ENCODE measurements at places on chromosomes 12 and 14. TPM values are rescaled to one million over a fixed set of nuclear protein-coding genes. Genes with fewer than 3 reads are reported as not detected.

DNA sequence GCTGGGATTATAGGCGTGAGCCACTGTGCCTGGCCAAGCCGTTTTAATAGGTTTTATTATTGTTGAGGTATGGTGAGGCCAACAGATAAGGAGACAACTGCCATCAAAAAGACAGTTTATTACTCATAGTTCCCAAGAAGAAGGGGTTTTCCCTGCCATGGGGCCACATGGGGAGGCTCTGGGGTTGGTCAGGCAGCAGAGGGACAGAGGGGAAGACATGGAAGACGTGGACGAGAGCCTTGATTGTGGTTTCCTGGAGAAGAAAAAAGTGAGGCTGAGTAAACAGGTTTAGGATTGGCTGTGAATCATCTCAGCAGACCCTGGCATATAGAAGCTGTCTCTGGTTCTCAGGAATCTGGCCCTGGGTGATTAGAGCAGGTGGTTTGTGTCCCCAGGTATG, 69.9 kb downstream of the FOXN4 start:
- peaks cover 2% of the 10 kb centered on the region for H3K36me3 ChIP-seq
- no peaks in the 10 kb centered on the region for H3K4me1 ChIP-seq

DNA sequence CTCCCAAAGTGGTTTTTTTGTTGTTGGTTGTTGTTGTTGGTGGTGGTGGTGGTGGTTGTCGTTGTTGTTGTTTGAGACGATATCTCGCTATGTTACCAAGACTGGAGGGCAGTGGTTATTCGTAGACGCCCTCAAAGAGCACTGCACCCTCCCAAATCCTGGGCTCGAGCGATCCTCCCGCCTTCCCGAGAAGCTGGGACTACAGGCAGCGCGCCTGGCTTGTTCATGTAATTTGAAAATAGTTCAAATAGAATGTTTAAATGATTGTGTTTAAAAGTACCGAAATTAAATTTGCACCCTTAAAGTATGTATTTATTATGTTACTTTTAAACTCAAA, 439 bp upstream of the ANAPC5 start:
- H3K36me3 ChIP-seq: no peaks in the 10 kb centered on the region
- DNase-seq: no peak
- H3K4me1 ChIP-seq: peaks cover 3% of the 10 kb centered on the region

DNA sequence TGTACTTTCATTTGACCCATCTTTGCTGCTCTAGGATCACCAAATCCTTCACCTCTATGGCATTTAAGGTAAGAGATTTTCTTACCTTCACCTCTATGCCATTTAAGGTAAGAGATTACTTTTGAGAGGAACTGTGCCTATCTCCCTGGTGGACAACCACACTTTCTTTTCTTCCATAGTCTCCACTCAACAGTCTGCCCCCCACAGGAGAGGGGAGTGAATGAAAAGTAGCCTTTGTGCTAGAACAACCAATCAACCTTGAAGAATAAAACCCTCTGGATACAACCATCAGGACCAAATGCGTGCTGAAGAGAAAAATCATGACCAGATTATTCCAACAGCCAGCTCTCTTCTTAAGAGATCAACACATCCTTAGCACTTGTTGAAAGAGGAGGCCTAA, 258.6 kb upstream of the TMPO start:
- H3K36me3 ChIP-seq: no peaks in the 10 kb centered on the region
- H3K27ac ChIP-seq: no peak overlapping the region
- H3K4me1 ChIP-seq: no peaks in the 10 kb centered on the region
- no peak overlapping the region for H3K4me3 ChIP-seq

DNA sequence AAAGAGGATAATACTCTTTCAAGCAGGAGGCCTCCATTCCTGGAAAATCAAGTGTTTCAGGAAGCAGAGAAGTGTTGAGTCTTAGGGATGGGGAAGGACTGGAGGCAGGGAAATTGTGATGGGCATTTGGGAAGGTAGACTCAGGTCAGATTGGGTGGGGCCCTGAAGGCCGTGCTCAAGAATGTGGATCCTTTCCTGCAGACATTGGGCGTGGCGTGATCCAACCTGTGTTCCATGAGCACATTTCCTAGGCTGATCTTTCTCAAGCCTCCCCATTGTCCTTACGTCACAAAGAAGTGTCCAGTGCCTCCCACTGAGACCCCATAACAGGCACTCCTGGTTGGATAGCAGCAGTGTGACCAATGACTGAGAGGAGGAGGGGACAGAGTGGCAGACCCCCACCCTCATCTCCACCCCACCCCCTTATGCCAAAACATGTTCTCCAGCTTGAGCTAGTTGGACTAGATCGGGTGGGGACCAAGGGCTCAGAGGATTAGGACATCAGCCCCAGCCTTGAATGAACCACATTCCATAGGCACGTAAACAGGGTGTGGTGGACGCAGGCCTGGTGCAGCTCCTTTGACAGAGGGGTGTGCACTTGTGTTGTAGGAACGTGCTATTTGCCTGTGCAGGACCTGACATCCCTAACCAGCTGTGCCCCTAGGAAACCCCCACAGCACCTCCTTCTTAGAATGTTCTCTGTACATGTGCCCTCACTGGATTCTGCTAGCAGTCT, 76.8 kb downstream of the TTC9 start:
- no peaks in the 10 kb centered on the region for H3K36me3 ChIP-seq
- H3K27me3 ChIP-seq: peaks cover 5% of the 10 kb centered on the region
- no peak for DNase-seq
- H3K27ac ChIP-seq: no peak overlapping the region
- no peaks in the 10 kb centered on the region for H3K4me1 ChIP-seq
- no peak overlapping the region for H3K4me3 ChIP-seq

GRCh38 chr12:96104566-96104965, 69.2 kb upstream of the LTA4H start:
- no peak for DNase-seq
- no peak overlapping the region for H3K27ac ChIP-seq
- H3K4me3 ChIP-seq: no peak overlapping the region
- H3K36me3 ChIP-seq: no peaks in the 10 kb centered on the region
- H3K4me1 ChIP-seq: peaks cover 20% of the 10 kb centered on the region
- H3K27me3 ChIP-seq: no peaks in the 10 kb centered on the region

- peak overlapping the region; percentile 41 for H3K4me3 ChIP-seq
- DNase-seq: no peak
- H3K27ac ChIP-seq: peak overlapping the region; percentile 98
- H3K36me3 ChIP-seq: peaks cover 20% of the 10 kb centered on the region
- H3K27me3 ChIP-seq: no peaks in the 10 kb centered on the region
These were observed 10.8 kb downstream of the PITPNM2 start for GRCh38 chr12:123139926-123140675.

- no peak overlapping the region for H3K27ac ChIP-seq
- H3K27me3 ChIP-seq: no peaks in the 10 kb centered on the region
- H3K36me3 ChIP-seq: peaks cover 5% of the 10 kb centered on the region
- H3K4me3 ChIP-seq: no peak overlapping the region
- DNase-seq: peak; percentile 51
- no peaks in the 10 kb centered on the region for H3K4me1 ChIP-seq
These were observed 22.4 kb downstream of the RXYLT1 start for GRCh38 chr12:63802012-63802608.

CIDEB gene
- 8.1 TPM for total RNA-seq

RIMBP2 gene
- 0.47 TPM for total RNA-seq

CMTM5 gene
- total RNA-seq: 0.05 TPM

- DNase-seq: no peak
- H3K4me1 ChIP-seq: no peaks in the 10 kb centered on the region
- no peaks in the 10 kb centered on the region for H3K27me3 ChIP-seq
These were observed 4.7 kb upstream of the SLC2A13 start for GRCh38 chr12:40110586-40110985.

- DNase-seq: no peak
- H3K27me3 ChIP-seq: no peaks in the 10 kb centered on the region
- no peak overlapping the region for H3K27ac ChIP-seq
- no peaks in the 10 kb centered on the region for H3K36me3 ChIP-seq
- no peaks in the 10 kb centered on the region for H3K4me1 ChIP-seq
- no peak overlapping the region for H3K4me3 ChIP-seq
These were observed 97.6 kb downstream of the GARIN6 start for GRCh38 chr12:99745121-99745520.

ASIC1 gene
- 1.3 TPM for total RNA-seq

PRH2 gene
- 0.80 TPM for total RNA-seq

GRCh38 chr12:76032043-76032981, 736 bp upstream of the PHLDA1 start:
- no peak for DNase-seq
- peaks cover 59% of the 10 kb centered on the region for H3K27me3 ChIP-seq
- H3K36me3 ChIP-seq: no peaks in the 10 kb centered on the region
- H3K27ac ChIP-seq: peak overlapping the region; percentile 81
- H3K4me3 ChIP-seq: peak overlapping the region; percentile 56

C12orf56 gene
- 3.7 TPM for total RNA-seq

SYCP3 gene
- 0.76 TPM for total RNA-seq

- H3K36me3 ChIP-seq: no peaks in the 10 kb centered on the region
- DNase-seq: no peak
- peaks cover 2% of the 10 kb centered on the region for H3K4me1 ChIP-seq
These were observed 225 bp downstream of the CLEC2B start for GRCh38 chr12:9868951-9869306.

- no peak for DNase-seq
- H3K27me3 ChIP-seq: no peaks in the 10 kb centered on the region
- no peaks in the 10 kb centered on the region for H3K36me3 ChIP-seq
- no peak overlapping the region for H3K27ac ChIP-seq
These were observed 60.9 kb downstream of the EMP1 start for GRCh38 chr12:13257356-13257875.

DNA sequence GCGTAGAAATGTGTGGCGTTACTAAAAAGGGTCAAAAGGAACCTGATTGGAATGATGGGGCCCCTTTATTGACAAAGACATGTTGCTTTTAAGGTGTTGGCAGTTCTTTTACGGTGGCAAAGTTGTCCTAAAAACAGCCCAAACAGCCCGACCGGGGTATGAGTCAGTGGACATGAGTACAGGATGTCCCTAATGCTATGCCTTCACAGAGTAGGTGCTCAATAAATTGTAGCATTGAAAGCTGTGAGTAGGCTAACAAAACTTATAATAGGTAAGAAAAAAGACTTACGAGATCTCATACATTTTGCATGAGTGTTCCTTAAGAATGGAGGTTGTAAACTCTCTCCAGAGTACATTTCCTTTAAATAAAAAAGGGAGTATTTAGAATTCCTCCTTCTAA, 2.6 kb downstream of the ELK3 start:
- DNase-seq: no peak
- no peaks in the 10 kb centered on the region for H3K36me3 ChIP-seq
- H3K4me1 ChIP-seq: peaks cover 6% of the 10 kb centered on the region
- H3K27me3 ChIP-seq: no peaks in the 10 kb centered on the region
- H3K4me3 ChIP-seq: no peak overlapping the region

PMCH gene
- 0.47 TPM for total RNA-seq

SERPINA6 gene
- 0.33 TPM for total RNA-seq

DNA sequence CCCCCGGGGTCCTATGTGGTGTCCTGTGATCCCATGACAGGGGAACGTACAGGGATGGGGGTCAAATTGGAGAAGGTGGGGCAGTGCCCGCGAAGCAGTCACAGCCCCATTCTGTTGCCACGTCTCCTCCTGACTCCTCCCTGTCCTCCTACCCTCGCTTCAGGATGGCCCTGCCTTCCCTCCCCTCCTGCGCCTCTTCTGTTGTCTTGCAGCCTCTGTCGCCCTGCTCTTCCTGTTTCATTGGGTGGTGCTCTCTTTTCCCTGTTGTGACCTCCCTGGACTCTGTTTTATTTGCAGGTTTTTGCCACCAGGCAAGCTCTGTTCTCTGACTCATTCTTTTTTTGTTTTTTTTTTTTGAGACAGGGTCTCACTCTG, 18.7 kb downstream of the CABP1 start:
- H3K4me3 ChIP-seq: no peak overlapping the region
- H3K27me3 ChIP-seq: no peaks in the 10 kb centered on the region
- no peaks in the 10 kb centered on the region for H3K36me3 ChIP-seq
- H3K4me1 ChIP-seq: no peaks in the 10 kb centered on the region

MYH6 gene
- total RNA-seq: 0.05 TPM

NEDD8 gene
- total RNA-seq: 259 TPM

DNA sequence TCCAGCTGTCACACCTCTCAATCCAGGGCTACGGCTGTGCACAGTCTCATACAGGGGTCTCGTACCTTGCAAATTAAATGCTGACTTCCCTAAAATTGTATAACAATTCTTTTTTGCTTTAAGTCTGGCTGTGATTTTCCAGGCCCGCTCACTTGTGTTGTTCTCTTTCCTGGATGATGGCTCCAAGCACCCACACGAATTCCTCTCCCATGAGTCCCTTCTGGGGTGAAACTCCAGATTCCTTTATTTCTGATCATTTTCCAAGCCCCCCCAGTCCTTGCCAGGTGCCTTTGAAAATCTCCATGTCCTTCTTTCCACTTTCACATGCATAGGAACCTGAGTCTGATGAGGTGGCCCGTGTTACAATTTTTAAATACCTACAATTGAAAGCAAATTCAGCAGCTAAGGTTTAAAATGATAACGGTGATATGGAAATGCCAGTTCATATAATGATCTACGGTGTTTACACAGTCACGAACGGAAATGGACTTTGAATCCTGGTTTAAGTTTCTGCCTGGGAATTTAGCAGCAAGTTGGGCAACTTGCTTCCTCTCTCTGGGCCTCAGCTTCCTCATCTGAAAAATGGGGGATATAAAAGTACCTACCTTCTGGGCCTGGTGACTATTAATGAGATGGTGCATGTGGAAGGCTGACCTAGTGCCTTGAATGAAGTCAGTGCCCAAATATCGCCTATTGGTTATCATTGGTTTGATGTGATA, 85.5 kb downstream of the STAB2 start:
- no peaks in the 10 kb centered on the region for H3K36me3 ChIP-seq
- no peak overlapping the region for H3K4me3 ChIP-seq
- DNase-seq: no peak
- H3K27ac ChIP-seq: no peak overlapping the region

DNA sequence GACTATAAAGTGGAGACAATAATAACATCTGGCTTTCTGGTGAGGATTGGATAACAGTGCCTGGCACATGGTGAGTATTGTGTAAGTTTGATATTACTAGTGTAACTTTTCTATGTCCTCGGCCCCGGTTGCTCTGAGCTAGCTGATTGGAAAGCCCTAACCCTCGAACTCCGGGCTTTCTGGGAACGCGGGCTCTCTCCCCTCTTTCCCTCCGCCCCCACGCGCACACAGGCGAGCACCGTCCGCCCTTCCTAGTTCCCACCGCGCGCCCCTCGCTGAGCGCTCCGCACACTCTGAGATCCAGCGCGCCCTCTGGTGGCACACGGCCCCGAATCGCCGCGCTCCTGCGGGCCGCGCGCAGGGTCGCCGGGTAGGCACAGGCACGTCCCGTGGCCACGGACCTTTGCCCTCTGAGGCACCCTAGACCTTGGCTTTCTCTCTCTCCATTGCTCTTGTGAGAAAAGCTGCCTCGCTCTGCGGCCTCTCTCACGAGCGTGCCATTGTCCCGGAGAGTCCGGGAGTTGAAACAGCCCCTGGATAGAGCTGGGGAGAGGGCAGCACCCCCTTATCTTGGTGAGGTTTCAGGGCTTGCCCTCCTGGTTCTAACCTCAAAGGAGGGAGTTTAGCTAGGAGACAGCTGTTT, 23.2 kb upstream of the ESRRB start:
- H3K27ac ChIP-seq: no peak overlapping the region
- H3K4me1 ChIP-seq: no peaks in the 10 kb centered on the region
- no peak overlapping the region for H3K4me3 ChIP-seq
- peak; percentile 30 for DNase-seq

RNF34 gene
- total RNA-seq: 41.2 TPM

Data from thymus (tissue), 14 donors.